ENCODE measurements at places on chromosomes 6 and 20.
A peak's percentile ranks its signal among the peaks of the same experiment; 100 is the strongest.

DNA sequence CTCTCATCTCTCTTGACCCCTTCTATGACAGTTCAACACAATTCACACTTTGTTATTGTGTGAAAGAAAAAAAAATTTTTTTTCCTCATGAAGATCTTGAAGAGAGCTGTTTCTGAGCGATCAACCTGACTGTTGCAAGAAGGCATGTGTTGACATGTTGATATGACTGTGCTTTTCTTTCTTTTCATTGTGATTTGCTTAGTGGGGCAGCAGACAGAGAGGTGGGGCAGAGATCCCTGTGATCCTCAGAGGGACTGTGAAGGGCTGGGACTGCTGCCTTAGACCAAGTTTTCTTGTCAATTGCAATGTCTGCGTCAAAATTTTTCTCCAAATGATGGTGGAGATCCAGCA, 70.8 kb upstream of the IYD start:
- DNase-seq, result no peak

GRCh38 chr20:62405108-62405980, 1.7 kb downstream of the CABLES2 start:
- DNase-seq, result no peak

- no peak for DNase-seq
These were observed 132.9 kb downstream of the ZDHHC14 start for GRCh38 chr6:157513619-157514485.

- no peak for DNase-seq
These were observed 13.4 kb downstream of the GNL1 start for GRCh38 chr6:30542915-30543314.

- no peak for DNase-seq
These were observed 24.2 kb upstream of the MYMX start for GRCh38 chr6:44192428-44193041.

- DNase-seq, result no peak
These were observed 89.2 kb upstream of the RNF217 start for GRCh38 chr6:124873066-124873410.

GRCh38 chr6:43951063-43951755, 176.0 kb downstream of the MRPL14 start:
- peak; percentile 18 for DNase-seq

DNA sequence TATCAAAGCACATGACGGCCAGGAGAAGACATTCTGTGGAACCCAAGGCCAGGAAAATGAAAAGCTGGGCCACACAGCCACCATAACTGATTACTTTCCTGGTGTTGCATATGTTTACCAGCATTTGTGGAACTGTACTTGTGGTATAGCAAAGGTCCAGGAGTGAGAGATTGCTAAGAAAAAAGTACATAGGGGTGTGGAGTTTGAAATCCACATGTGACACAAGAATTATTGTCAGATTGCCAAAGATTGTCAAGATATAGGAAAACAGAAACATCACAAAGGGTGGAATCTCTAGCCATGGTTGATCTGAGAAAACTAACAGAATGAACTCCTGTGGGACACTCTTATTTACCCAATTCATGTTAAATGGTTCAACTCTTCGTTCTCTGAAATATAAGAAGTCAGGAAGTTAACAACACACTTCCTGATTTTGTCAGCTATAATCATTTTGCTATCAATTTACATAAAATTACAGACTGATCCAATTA, at the start of gene OR2B2:
Gene OR2B2 (minus strand): TSS at position 441 of the 491 bp plus-strand sequence. CDS start 77 bp downstream, at position 364.
- DNase-seq, result no peak

GRCh38 chr6:127554435-127555006, 22.5 kb upstream of the C6orf58 start:
- DNase-seq, result peak; percentile 55

- no peak for DNase-seq
These were observed 24.1 kb upstream of the MRGBP start for GRCh38 chr20:62772103-62772611.

DNA sequence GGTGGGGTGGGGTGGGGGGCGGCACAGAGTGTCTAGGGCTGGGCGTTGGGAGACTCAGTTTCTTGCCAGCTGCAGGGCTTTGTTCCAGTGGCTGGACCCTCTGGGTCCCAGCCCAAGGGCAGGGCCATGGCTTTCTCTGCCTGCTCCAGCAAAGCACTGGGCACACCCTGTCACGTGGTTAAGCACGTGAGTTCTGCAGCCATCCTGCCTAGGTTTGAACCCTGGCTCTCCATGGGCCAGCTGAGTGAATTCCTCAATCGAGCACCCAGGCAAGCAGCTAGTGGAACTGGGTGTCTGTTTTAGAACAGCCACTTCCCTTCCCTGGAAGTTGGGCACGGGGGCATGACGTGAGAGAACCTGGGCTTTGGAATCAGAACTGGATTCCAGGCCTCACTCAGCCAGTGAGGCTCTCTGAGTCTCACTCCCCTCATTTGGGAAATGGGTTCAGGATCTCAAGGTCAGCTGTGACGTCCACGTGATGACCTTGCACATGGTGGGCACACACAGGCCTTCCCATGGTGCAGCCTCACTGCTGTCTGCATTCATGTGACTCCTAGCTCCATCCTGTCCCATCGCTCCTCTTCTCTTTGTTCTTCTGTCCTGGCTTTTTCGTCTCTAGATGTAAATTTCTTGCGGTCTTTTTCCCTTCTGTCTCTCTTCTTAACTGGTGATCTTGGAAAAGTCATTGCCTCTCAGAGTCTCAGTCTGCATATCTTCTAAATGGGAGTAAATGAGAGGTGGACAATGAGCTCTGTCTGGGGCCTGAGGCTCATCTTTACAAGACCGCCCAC, 45.9 kb downstream of the NOL4L start:
- DNase-seq, result peak; percentile 60

DNA sequence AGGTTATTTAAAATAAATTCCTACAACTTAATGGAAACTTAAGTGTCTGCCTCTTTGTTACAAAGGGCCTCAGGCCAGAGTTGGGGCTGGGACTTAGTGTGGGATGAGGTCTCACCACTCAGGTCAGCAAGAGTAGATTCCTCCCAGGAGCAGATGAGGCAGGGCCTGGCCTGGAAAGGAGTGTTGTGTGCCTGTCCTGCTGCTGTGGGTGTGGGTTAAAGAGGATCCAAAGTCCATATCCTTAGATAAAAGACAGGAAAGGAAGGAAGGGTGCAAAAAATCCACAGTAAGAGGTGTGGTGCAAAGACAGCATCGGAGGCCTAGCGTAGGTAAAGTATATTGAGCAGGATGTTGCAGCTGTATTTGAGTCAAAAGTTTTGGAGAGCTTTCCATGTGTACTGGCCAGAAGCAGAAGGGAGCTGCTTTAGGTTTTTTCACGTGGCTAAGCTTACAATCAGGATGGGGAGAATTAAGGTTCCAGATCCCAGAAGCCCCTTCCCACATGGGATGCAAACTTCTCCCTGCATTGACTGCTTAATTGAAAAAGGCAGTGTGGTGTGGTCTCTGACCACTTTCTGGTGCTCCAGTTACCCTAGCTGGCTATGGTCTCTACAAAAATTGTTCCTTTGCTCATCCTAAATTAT, 12.8 kb upstream of the PLCG1 start:
- DNase-seq, result no peak

DNA sequence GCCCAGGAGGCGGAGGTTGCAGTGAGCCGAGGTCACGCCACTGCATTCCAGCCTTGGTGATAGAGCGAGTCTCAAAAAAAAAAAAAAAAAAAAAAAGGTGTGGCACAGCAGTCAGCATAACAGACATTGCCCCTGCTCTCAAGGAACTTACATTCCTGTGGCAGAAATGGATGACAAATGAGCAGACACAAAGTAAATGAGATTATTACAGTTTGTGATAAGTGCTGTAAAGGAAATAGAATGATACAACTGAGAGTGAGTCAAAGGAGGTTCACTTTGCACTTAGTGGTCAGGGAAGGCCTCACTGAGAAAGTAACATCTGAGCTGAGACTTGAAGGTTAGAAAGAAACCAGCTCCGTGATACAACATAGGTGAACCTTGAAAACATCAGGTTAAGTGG, 36.4 kb downstream of the CEP250 start:
- DNase-seq, result peak; percentile 25

DNA sequence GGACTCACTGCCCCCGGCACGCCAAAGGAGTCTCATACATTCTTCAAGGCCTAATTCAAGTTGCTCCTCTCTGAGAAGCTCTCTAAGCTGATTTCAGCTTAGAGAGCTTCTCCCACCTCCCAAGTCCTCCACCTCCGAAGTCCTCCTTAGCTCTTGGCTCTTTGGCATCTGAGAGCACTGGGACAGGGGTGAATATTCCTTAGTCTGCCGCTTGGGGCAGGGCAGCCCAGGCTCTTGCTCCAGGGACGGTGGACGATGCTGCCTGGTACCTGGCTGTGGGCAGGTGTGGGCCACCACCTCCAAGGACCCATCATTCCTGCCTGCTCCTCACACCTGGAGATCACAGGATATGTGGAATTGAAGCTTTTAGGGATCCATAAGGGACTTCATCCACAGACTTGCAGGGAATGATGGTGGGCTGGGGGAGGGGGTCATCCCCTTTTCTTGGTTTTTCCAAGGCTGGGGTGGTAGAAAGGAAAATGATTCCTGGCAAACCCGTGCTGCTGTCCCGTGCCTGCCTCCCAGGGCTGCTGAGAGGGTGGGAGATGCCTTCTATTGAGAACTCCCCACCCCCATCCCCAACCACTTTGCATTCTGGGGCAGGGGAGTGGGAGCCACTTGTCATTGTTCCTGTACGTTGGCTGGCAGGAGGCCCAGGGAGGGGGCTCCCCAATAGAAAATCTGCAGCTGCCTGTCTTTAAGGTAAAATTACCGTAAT, 57.4 kb downstream of the ARHGAP40 start:
- peak; percentile 40 for DNase-seq

GRCh38 chr6:105644691-105645090, 241.8 kb upstream of the PREP start:
- no peak for DNase-seq

GRCh38 chr6:144350528-144350880, 65.4 kb downstream of the UTRN start:
- DNase-seq, result no peak

DNA sequence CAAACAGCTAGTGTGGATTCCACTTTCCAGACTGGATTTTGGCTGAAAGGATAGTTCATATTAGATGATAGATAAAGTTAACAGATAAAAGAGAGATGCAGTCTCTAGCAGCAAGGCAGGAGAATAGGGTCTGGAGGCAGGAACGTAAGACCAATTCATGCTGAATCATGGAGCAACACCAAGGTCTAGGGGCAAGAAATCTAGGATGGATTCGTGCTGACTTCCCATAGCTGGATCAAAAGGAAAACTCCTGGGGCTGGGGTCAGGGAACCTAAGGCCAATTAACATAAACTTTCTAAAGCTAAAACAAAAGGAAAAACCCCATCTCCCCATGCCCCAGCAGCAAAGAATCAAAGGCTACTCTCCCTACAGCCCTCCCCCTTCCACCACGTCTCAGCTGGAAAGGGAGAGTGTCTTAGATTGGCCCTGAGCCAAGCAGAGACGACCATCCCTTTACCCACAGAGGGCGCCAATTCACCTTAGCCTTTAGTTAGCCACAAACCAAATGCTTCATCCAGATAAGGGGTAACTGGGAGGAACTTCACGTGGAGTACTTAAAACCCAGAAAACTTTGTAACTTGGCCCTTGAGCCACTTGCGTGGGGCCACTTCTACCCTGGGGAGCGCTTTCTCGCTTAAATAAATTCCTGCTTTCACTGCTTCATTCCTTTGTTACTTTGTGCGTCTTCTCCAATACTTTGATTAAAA, 7.6 kb downstream of the TREM1 start:
- peak; percentile 71 for DNase-seq

GRCh38 chr20:62292108-62292507, 10.7 kb upstream of the ADRM1 start:
- no peak for DNase-seq

- DNase-seq, result no peak
These were observed 18.6 kb downstream of the DYNLT1 start for GRCh38 chr6:158625881-158626305.

- no peak for DNase-seq
These were observed 241.4 kb upstream of the SOX4 start for GRCh38 chr6:21352131-21352530.

- DNase-seq, result no peak
These were observed 131.9 kb downstream of the FYN start for GRCh38 chr6:111741177-111741952.

DNA sequence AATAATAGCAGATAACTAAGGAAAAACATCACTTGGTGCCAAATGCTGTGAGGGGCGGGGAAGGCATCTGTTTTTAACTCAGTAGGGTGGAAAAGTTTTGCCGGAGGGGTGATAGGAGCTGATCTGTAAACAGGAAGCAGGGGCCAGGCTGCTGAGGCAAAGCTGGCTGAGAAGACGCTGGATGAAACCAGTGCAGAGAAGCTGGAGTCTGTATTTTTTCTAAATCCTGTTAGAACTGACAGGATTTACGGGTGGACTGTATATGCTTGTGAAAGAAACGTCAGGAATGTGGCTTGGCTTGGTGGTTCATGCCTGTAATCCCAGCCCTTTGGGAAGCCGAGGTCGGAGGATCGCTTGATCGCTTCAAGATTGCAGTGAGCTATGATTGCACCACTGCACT, 5.6 kb downstream of the PCMTD2 start:
- DNase-seq, result no peak

GRCh38 chr6:89270951-89271721, 44.0 kb downstream of the GABRR2 start:
- DNase-seq, result no peak

DNA sequence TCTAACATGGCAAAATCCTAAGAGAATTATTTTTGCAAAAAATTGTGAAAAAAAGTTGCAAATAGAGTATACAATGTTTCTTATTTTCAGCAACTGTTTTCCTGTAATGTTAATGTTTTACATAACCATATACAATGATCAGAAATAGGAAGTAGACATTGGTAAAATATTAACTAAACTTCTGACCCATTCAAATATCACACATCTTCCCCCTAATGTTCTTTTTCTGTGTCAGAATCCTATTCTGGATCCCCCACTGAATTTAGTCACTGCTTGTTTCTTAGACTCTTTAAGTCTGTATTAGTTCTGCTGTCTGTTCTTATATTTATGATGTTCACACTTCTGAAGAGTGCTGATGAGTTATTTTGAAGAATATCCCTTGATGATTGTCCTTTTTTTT, 62.0 kb downstream of the HFE start:
- DNase-seq, result no peak

DNA sequence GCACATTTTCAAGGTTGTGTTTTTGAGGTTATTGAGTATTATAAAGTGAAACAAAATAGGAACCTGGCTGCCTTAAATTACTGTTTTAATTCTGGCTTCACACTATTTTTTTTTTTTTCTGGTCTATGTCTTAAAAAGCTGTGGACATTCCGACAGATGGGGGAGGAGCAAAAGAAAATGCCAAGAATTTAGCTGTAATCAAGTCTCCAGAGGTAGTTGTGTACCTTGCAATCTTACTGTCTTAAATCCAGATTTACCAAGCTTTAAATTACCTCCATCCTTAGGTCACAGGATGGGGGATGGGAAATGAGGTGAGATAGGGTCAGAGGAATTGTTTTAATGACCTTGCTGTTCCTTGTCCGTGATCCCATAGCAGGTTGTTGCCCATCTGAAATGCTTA, 182.8 kb downstream of the UTRN start:
- DNase-seq, result no peak

DNA sequence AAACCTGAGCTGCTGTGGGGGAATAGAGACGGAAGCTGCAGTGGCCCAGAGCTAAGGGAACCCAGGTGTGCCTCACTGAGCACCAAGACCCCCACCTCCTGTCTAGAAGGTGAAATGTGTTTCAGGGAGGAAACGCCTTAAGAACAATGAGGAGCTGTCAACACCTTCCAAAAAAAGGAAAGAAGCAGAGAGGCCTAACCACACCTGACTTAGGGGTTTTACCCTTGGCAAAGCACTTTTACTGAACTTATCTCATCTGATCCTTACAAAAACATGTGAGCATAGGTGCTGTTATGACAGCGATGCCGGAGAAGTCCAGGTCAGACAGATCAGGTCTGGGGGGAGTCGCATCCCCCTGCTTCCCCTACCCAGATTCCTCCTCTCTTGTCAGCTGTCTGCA, 16.1 kb upstream of the CDKN1A start:
- no peak for DNase-seq

Data from activated CD4-positive, alpha-beta T cell treated with anti-CD3 and anti-CD28 coated beads, Interleukin-10, Interleukin-2, amounts not matched to agents 100 ng/mL and 50 ng/mL, durations not matched to agents 16 hours and 8 hours (primary cell).